ENCODE measurements at places on chromosomes 5 and 9.

DNA sequence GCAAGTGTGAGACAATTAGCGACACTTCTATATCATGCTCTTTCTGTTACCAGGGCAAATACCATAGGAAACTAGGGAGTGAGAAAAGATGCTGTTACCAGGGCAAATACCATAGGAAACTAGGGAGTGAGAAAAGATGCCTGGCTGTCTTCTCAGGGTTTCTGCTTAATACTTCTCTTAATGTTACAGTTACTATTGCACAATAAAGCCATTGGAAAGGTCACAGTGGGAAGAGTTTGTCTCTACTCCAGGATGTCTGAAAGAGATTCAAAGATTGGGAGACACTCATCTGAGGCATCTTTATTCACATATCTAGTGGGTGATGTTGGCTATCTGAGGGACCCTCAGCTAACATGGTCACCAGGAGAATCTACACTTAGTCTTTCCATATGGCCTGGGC, 431.7 kb upstream of the POU5F2 start:
- DNase-seq, result no peak

GRCh38 chr9:98520221-98520960, 188.3 kb downstream of the GABBR2 start:
- no peak for DNase-seq

DNA sequence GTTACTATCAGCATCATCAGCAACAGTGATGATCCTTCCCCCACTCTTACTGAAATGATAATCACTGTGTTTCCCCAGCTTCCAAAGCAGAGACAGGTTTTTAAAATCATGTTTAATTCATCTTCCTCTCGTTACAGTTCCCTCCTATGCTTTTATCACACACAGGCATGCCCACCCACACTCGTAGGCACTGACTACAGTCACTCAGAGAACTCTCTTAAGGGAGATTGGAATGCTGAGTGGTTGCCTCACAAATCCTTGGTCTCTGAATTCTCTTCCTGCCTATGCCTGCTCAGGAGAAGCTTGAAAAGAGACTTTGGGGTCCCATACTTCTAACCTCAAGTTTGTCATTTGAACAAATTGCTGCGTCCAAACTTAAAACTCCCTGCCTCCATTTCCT, 179.2 kb downstream of the FRMD3 start:
- no peak for DNase-seq

DNA sequence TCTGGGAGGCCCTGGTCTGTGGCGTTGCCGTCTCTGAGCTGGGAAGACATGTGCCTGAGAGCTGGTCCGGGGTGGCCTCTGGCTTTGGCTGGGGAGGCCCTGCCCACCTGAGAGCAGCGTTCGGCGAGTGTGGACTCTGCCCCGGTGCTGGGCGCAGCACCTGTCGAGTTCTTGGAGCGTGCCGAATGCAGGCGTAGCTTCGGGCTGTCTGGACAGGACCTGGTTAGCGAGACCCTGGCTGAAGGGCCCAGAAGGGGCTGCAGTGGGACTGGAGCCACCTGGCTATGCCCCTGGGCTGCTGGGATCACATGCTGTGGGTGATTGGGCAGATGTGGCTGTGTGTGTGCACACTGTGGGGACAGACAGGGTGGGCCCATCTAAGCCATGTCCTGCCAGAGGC, 56.5 kb downstream of the RXRA start:
- DNase-seq, result no peak

DNA sequence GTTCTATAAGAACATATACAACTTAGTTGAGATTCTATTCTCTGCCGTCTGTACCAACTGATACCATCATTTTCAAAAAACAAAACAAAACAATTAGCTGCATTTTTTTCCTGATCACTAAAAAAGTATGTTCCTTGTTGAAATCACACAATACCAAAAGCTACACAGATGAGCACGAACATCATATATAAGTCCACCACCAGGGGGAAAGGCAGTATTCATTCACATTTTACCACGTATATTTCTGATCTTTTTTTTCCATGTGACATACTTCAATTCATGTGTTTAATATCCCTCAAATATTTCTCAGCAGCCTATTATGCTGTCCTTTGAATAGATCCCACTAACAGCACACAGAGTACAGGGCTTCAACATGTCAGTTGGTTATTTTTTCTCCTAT, 40.6 kb downstream of the IRX2 start:
- DNase-seq, result no peak

DNA sequence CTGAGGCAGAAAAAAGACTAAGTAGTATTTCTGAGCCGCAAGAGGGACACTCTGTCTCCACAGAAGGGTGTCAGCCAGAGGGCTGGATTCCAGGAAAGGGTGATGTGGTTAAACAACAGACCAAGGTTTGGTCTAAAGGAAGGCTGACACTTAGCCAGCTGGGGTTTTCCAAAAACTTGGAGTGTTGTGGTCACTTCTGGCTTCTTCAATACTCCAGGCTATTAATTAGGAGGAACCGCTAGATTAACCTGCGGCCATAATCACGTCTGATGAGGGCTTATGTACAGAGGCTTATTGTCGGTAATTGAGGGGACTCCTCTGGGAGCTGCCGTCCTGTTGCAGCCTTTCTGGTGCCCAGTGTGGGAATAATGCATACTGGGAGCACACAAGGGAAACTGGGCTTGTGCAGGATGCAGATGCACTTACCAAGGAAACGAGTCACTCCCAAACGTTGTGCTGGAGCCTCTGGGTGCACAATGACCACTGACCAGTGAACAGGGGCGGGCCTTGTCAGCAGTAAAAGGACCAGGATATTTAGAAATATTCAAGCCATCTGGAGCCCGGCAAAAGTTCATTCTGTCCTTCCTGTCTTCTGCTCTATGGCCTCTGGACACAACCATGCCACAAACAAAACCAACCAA, 70.2 kb upstream of the TUT7 start:
- DNase-seq, result no peak

DNA sequence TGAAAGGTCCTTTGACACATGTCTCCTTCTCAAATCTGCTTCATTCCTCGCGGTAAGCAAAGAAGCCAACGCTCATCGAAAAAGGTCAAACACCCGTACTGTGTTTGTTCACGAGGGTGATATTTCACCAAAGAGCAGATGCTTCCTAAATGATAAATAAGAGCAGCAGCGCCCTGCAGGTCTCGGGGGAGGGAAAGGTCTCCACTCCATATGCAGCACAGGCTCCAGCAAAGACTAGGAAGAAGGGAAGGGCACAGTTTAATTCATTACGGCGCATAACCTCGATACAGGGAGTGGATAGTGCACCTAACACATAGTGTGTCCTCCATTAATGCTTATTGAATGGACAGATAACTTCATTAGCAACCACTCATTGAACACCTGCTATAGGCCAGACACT, 593.3 kb downstream of the CDK5RAP2 start:
- DNase-seq, result no peak

DNA sequence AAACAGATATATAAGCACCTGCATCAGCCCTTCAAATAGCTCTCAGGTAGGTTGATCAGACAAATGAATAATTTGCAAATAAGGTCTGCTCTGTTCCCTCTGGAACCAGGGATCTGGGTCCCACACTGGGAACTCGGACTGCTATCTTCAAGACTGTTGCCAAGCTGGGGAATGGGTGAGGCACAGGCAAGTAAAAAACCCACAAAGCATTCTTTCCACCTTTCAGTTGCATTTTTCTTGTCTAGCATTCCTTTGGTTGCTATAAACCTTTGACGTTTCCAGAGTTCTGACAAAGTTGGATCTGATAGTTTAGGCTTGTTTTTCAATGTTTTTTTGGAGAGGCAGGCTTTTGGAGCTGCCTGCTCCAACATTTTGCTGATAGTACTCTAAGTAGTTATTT, 20.1 kb downstream of the FBXL17 start:
- DNase-seq, result no peak

DNA sequence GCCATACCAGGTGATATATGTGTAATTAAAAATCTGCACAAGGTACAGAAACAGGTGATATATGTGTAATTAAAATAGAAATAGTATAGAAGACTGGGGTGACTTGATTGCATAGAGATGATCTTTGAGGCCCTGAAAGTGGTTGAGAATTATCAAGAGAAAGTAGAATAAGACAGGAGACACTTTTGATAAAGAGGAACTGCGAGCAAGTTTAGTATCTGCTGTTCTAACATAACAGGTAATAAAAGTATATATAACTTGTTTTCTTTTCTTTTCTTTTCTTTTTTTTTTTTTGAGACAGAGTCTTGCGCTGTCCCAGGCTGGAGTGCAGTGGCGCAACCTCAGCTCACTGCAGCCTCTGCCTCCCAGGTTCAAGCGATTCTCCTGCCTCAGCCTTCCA, 5.4 kb downstream of the SNX2 start:
- DNase-seq, result no peak

GRCh38 chr9:17422994-17423680, 155.7 kb upstream of the SH3GL2 start:
- no peak for DNase-seq

GRCh38 chr9:68447611-68448010, 91.2 kb downstream of the PGM5 start:
- DNase-seq, result no peak
